Renal cortex interstitium (tissue), 15 donors: ENCODE measurements at places on chromosomes 1 and 21. TPM values are rescaled to one million over a fixed set of nuclear protein-coding genes. Genes with fewer than 3 reads are reported as not detected.

The DMBX1 gene
- not detected for polyA plus RNA-seq

The MPZ gene
- 2.2 TPM for polyA plus RNA-seq

The SMCP gene
- polyA plus RNA-seq: not detected

The FALEC gene
- polyA plus RNA-seq: 0.81 TPM

DNA sequence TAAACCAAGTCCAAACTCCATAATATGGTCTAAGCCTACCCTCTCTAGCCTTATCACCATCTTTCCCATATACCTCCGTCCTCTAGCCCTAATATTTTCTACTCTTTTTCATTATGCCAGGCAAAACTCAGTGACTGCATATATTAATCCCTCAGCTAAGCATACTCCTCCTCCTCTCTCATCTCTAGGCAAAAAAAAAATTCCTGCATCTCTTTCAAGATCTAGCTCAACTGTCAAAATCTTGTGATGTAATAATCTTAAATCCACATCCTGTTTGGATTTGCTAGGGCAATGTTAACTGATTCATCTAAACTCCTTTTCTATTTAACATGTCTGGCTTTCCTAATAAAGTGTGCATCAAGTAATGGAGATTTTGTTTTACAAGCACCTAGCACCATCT is 20.4 kb downstream of the PRPF38A start:
- DNase-seq: no peak

DNA sequence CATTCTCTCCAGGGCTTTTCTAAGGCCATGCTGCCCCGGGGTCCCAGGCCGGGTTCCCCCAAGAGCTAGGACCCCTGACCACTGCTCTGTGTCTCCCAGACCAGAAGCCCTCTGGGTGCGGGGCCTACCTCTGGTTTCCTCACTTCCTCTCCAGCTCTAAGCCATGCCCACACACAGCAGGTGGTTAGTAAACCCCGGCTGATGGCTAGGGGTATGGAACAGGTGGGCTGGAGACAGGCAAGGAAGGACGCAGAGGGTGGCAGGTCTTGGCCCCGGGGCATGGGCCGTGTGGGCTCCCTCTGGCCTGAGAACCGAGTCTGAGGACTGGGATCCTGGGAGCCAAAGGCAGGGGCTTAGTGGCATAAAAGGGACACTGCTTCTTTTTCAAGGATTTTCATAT is 15.9 kb upstream of the PLCH2 start:
- DNase-seq: no peak

DNA sequence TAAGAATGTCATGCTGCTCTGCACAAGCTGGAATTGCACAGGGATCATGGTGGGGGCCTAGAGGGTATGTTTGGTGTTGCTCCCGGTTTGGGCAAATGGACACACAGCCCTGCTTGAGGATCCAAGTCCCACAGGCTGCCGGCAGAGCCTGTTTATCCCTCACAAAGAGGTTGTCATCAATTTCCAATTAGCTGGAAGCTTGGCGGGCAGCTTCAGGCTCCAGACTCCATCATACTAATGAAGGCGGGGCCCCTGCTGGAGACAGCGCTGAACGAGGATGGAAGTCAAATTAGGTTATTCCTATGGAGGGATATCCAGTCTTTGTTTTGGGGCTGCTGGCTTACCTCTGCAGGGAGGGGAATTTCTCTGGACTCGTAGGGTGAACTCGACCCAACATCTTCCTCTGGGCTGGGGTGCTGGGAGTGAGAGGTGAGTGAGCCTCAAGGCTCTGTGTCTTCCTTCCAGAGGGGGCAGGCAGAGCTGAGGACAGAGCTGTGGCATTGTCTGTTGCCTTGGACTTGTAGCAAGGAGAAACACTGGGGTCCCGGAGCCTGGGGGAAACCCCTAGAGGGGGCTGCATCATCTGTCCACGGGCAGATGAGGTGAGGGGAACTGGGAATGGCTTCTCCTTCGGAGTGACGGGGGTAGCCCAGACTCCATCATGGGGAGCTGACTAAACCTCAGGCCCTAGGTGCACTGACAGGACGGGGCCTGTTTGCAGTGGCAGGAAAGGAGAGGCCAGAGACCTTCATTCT is 24.9 kb upstream of the PARP1 start:
- no peak for DNase-seq

GRCh38 chr1:98761219-98761865 is 99.8 kb downstream of the SNX7 start:
- DNase-seq: no peak
